ENCODE measurements at places on chromosomes 12 and 14.

DNA sequence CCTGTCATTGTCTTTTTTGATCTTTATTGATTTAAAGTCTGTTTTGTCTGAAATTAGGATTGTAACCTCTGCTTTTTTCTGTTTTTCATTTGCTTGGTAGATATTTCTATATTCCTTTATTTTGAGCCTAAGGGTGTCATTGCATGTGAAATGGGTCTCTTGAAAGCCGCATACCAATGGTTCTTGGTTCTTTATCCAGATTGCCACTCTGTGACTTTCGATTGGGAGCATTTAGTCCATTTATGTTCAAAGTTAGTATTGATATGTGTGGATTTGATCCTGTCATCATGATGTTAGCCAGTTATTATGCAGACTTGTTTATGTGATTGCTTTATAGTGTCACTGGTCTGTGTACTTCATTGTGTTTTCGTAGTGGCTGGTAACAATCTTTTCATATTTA is 29.8 kb upstream of the PLBD1 start:
- no peak for DNase-seq

DNA sequence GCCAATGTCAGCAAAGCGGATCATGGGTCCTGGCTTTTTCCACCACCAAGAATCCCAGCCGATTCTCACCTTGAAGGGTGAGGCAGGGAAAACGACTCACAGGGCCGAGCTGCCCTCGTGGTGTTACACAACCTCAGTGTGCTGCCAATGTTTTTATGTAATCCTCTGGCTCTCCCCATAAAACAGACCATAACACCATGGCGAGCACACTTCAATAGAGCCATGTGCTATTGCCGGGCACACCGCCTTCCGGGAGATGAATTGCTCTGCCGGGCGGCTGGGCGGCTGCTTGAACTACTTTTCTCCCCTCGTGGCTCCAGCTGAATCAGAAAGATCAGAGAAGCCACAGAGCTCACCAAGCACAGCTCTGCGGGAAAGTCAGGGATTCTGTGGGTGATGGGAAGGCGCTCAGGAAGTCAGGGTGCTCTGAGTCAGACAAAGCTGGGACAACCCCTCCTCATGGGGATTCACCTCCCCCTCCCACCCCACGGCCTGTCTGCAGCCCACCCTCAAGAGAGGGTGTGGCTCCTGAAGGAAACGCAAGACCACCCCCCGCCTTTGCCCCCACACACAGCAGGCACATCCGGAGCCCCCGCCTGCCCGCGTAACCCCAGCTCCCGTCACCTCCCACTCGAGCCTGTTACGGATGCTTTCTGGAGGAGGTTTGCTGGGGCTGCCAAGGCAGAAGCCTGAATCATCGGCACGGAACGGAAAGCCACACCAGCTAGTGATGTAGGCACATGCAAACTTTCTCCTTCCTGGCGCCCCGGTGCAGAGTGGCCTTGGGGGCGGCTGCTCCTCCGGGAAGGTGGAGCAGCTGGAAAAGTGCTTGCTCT is 1.8 kb downstream of the GALNT9 start:
- DNase-seq, result no peak

- no peak for DNase-seq
Measured at GRCh38 chr14:69548566-69548965, 26.1 kb downstream of the CCDC177 start.

DNA sequence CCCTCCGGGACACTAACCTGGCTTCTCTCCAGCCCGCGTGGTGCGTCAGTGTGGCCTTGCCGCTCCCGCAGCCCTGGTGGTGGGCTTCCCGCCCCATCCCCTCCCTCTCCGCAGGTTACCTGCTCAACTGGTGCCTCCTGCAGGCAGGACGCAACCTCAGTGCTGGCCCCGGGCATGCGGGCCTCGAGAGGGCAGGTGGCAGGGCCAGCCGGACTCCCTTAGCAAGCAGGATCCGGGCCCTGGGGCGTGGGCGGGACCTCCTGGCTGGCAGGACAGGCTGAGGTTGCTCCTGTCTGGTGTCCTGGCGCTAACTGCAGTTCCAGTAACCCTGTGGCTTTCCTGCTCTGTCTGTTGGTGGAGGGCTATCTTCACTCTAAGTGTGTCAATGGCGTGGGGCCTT is 8.6 kb upstream of the ADSS1 start:
- DNase-seq, result no peak

GRCh38 chr14:73725116-73726024 is 11.2 kb upstream of the PNMA1 start:
- no peak for DNase-seq

DNA sequence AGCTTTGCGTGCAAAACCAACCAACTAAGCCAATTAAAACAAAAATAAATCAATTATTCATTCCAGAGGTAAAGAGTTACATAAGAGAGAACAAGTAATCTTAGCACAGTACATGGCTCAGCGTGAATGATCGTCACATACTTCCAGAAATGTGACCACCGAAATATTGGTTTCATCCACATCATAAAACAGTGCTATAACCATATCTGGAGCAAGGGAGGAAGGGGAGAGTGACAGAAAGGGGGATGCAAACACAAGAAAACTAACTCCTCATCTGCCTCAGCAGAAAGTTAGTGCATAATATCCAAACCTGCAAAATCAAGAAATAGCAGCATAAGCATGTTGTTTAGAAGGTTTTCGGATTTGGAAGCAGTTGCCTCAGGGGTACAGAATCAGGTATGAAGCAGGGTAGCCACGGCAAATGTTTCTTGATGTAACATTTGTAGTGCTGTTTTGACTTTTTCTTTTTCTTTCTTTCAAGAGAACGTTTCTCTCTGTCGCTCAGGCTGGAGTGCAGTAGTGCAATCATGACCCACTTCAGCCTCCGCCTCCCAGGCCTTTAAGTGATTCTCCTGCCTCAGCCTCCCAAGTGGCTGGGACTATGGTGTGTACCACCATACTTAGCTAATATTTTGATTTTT is 93.9 kb upstream of the EGLN3 start:
- DNase-seq, result no peak

GRCh38 chr14:85701763-85702162 is 171.8 kb downstream of the FLRT2 start:
- DNase-seq, result no peak

DNA sequence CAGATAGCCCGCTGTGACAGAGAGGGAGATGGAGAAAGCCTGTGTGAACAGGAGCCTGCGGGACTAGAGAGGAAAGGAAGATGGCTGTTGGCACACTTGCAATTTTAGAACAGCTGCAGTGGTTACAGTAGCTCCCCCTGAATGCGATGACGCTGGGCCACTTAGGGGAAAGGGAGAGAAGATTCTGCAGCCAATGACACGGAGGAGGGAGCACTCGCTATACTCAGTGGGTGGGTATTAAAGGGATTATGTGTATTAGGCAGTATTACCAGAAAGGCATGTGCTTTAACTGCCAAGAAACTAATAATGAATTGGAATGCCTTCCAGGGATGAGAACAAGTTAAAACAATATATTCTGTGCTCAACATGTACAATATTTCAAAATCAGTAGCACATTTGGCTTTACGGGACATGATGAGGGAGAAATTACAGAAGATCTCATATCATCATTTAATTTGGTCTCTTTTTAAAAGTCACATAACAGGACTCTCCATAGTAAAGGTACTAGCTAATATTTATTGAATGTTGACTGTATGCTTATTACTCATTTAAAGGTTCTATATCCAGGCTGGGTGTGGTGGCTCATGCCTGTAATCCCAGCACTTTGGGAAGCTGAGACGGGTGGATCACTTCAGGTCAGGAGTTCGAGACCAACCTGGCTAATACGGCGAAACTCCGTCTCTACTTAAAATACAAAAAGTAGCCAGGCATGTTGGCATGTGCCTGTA is 35.9 kb upstream of the FOS start:
- DNase-seq, result no peak

DNA sequence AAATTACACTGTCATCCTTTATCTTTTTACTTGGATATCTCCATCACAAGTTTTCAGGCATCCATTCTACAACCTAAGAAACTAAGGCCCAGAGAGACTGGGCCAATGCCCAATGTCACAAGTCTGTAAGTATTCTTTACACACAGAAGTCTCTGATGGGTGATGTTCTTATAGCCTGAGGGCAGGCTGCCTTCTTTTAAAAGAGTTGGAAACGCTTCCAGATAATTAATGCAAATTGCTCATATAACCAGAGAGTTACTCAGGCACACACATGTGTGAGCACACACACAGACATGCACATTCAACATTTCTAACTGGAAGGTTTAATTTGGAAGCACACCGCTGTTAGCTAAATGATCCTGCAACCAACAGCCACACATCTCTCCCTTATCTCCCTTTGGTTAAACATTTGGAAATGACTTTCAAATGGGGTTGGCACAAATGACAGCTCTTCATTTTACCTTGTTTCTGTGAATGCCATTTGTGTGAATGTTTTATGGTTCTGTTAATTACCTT is 160.8 kb upstream of the TMPO start:
- DNase-seq, result no peak

GRCh38 chr14:95364481-95365209 is 44.9 kb upstream of the CLMN start:
- no peak for DNase-seq

DNA sequence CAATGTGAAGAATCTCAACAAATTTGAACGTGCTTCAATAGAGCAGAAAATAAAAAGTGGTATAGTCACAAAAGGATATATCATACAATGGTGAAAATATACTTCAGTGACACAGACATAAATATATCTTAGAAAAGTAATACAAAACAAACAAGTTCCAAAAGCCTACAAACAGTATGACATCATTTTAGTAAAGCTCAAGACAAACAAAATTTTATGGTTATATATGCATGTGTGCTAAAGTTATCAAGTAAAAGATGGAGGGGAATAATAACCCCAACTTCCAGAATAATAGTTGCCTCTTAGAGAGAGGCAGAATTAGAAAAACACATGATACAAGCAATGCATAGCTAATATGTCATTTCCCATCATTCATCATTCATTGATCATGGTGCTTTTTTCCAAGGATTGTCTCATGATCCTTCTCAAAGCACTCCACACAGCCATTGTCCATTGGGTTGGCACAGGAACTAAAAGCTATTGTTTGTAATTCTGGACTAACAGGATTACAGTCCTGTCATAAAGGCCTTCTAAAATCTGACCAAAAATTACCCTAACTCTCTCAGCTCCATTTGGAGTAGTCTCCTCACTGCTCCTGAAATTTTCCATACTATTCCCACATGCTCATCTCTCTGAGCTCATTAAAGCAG is 59.5 kb downstream of the IFNG-AS1 start:
- no peak for DNase-seq

DNA sequence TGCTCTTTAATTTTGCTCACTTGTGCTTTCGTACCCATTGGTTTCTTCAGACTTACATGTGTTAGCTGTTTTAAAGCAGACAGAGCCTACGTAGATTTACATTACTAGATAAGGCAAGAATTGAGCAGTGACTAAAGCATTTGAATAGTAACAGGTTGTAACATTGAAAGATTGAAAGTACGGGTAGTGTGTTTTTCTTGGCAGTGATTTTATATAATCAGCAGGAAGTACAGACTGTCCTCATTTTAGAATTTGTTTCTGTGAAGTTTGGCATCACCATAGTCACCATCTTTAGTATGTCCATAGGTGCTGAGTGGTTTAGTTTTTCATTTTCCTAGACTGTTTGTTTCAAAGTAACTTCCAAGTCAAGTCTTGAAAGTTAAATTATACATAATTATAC is 14.0 kb downstream of the RTRAF start:
- DNase-seq, result no peak

GRCh38 chr12:6699259-6699988 is 1.2 kb downstream of the PIANP start:
- DNase-seq, result no peak

- DNase-seq, result no peak
Measured at GRCh38 chr12:22329621-22330020, 4.9 kb downstream of the ST8SIA1 start.

GRCh38 chr12:51622564-51622963 is 31.5 kb downstream of the SCN8A start:
- no peak for DNase-seq

DNA sequence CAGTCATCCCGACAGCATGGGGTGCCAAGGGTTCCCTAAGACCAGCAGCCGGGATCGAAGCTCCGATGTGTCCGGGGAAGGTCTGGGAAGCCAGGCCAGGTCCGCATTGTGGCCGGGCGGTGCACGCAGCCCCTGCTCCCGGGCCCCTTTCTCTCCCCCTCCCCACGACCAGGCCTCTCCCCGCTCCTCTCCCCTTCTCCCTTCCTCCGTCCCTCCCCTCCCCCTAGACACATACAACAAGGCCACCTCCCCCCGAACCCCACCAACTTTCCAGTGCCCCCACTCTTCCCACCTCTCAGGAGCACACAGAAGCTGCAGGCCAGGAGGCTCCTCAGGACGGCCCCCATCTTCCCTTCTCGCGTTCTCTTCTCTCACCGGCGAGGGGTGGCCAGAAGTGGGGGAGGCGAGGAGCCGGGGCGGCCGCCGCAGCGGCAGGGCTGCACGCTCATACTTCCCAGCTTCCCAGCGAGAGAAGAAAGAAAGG is 413 bp downstream of the LRP6 start:
- DNase-seq, result no peak

DNA sequence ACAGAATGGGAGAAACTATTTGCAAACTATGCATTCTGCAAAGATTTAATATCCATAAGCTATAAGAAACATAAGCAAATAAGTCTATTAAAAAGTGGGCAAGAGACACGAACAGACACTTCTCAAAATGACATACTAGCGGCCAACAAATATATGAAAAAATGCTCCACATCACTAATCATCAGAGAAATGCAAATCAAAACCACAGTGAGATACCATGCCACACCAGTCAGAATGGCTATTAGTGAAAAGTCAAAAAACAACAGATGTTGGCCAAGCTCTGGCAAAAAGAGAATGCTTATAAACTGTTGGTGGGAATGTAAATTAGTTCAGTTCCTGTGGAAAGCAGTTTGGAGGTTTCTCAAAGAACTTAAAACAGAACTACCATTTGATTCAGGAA is 121.3 kb downstream of the KCNMB4 start:
- no peak for DNase-seq

DNA sequence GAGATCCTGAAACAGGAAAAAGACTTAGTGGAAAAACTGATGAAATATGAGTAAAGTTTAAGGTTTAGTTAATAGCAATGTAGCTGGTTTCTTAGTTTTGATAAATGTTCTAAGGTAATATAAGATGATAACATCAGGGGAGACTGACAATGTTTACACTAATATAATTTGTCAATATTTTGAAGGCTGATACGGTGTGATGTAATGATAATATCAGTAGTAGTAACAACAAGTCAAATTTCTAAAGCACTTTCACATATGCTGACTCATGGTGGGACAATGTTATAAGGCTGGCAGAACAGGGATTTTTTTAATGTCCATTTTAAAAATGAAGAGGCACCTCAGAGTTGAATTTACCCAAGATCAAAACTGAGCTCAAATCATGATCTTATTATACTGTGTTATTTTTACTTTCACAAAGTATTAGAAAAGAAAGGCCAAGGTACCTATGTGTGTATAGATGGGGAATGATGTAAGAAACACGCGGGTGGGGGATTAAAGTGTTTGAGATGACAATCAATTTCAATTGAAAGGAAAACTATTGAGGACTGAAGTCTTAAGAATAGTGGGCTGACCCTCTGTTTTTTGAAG is 2.4 kb upstream of the FLRT2 start:
- no peak for DNase-seq

- DNase-seq, result no peak
Measured at GRCh38 chr14:23000860-23001259, 9.1 kb downstream of the C14orf93 start.
